Epithelial cell of proximal tubule (primary cell): ENCODE measurements at places on chromosomes 6 and 20. TPM values are rescaled to one million over a fixed set of nuclear protein-coding genes. Genes with fewer than 3 reads are reported as not detected.

- no peak for DNase-seq
Measured at GRCh38 chr20:3042625-3043024, 797 bp upstream of the GNRH2 start.

DNA sequence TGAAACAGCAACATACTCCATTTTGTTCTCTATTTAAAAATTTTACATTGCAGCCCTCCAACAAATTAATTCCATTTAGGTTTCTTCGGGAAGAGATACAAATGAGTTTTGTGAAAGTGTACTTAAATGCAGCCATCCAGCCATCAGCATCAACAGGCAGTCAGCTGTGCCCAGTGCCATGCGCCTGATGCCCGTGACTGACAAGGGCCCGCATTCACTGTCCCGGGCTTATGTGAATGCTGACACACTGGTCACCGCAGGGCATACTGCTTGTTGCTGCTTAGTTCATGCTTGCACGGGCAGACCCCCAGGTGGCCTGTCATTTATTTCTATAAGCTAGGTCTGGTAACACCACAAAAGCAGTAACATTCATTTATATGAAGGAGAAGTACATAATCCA, 224.9 kb upstream of the QKI start:
- DNase-seq = no peak

- no peak for DNase-seq
Measured at GRCh38 chr6:95815389-95816056, 200.3 kb upstream of the FUT9 start.

DNA sequence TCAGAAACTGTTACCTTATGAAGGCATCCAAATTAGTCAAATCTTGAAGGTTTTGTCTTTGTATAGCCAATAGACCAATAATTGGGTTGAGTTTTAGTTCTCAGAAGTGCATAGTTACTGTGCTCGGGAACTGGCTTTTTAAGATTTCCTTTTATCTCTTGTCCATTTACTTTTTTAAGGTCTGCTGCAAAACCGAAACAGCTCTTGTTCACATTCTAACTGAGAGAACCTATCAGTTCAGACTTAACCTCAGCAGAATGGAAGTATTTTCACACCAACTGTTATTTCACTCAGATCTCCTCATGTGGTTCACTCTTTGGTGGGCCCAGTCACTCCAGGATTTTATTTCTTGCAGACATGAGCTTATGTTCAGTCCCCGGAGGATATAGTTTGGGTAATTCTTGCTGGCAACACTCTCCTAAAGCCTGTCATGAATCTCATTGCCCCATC, 55.5 kb downstream of the TPBG start:
- DNase-seq = no peak

DNA sequence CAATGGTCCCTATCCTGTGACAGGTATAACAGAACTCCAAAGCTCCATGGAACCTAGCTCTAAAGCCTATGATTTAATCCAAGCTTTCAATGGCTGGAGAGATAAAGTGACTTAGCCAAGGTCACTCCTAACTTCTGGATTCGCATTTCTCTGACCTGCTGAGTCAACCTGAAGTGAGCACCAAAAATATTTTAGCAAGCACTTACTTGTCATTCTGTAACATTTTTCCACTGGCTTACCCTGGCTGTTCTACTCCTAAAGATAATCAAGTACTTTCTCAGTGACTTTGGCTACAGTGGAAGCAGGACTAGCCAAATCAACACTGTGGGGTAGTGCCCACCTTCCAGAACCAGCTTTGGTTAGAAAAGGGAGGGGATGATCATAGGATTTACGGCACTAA, 188.3 kb downstream of the OGFRL1 start:
- DNase-seq = no peak

DNA sequence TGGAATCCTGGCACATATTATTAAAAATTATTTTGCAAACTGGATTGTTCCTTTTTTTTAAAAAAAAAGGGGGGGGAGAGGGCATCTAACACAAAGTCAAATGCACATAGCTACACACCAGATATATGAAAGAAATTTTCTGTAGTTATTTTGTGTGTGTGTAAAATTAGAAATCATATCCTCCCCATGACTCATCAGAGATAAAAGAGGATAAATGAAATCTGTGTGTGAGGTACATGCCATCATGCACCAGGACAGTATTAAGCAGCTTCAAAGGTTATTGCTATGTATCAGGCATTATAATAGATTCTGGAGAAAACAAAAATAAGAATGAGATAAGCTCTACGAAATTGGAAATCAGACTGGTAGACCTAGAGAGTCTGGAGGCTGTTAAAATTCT, 5.2 kb downstream of the BTBD9 start:
- DNase-seq = no peak

GRCh38 chr6:128836761-128837160, 46.2 kb upstream of the LAMA2 start:
- DNase-seq = no peak

The ZC3H12D gene
- 0.07 and 0.17 TPM in 2 replicates for total RNA-seq

The EDN1 gene
- total RNA-seq = 16.3 and 21.0 TPM in 2 replicates

The TOMM6 gene
- total RNA-seq = 224 and 302 TPM in 2 replicates

The TNXB gene
- total RNA-seq = 0.23 TPM in 1 of 2 replicates, not detected in the other

The COQ3 gene
- total RNA-seq = 5.7 and 18.4 TPM in 2 replicates
